Hindlimb muscle (tissue), 1 donor: ENCODE measurements at places on chromosomes 2 and 18.

- no peak for DNase-seq
These were observed 159.1 kb upstream of the SPATS2L start for GRCh38 chr2:200147371-200147770.

DNA sequence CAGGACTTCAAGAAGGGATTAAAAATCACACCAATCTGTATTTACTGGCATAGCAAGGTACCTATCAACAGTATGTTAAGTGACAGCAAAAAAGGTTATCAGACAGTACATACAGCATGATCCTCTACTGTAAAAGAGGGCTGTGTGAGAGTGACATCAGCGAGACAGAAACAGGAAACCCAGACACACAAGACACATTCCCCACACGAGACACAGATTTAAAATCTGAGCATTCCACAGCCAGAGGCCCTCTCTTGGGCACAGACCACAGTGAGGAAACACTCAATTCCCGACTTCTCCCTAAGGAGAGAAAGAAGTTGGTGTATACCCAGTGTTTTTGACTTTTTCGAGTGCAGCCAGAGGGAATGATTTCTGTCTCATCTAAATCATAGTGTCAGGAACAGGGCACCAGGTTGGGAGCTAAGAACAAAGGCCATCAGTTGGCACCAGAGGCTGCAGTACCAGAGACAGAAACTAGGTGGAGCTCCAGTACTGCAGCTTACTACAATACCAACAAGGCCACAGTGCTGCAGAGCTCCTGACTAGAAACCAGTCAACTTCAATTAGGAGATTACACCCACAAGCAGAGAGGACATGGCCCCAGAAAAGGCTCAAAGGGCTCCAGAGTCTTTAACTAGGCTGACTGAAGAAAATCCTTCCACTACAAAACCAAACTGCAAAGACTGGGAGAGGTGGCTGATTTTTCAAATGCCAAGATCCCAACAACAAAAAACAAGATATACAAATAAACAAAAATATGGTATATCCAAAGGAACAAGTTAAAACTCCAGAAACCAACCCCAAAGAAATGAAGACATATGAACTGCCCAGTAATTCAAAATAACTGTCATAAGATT, 41.0 kb downstream of the UNC50 start:
- DNase-seq, result peak; percentile 72

- no peak for DNase-seq
These were observed 35.0 kb downstream of the TMEM177 start for GRCh38 chr2:119713819-119714490.

GRCh38 chr2:232831496-232831895, 38.6 kb upstream of the SNORC start:
- DNase-seq, result no peak

DNA sequence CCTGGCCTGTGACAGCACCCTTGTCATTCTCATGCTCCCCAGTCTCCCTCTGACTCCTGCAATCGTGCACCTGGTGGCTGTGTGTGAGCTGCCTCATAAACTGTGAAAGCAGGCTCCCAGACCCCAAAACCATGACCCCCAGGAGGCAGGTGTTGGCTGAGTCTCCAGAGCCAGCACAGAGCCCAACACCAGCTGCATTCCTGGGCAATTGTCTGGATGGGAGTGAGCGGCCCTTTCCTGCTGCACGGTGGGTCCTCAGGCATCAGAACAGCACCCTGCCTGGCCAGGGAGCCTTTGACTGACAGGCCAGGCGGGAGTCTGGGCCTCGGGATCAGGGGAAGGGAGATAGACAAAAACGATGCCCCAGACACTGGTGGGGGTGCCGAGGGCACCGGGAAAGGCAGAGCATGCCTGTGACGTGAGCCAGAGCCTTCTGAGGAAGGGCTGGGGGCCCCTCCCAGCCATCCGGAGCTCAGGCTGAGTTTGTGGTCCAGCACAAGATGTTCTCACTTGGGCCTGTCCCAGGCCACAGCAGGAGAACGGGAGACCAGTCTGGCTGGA, 135.1 kb upstream of the GPC1 start:
- DNase-seq, result no peak

DNA sequence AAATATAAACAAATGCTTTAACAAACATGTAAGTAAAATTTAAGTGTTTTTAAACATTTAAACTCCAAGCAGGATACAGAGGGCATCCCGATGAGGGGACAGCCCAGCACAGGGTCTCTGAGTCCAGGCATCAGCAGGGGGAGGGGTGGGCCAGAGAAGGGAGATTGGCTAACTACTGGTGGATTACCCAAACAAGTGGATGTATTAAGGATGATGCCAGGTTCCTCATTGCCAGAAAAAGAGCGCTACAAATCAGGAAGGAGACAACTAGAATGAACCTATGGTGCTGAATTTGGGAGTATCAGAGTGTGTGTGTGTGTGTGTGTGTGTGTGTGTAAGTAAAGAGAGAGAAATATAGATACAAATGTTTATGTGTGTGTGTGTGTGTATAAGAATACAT, 162.0 kb upstream of the RMP24 start:
- DNase-seq, result no peak

DNA sequence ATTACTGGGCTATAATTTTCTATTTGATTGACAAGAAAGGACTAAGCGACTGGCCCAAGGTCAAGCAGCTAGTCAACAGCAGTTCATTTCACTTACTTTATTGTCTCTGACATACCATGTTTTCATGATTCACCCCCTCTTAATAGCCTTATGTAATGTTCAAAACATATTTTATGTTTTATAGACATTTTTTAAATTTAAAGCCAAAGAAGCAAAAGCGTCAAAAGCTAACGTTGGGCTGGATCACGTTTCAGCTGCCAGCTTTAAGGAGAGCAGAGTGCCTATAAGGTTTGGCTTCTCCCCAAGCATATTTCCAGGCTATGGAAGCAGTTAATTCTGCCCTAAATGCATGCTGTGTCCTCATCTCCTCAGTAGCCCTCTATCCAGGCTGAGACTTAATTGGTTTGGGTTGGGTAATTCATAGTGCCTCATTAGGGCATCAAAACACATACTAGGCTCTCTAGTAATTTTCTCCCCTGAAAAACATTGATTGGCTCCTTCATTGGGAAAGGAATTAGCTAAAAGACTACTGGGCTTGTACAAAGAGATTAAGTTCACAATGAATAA, 94.8 kb upstream of the CREB1 start:
- DNase-seq, result no peak

GRCh38 chr2:9937968-9938367, 13.5 kb upstream of the GRHL1 start:
- no peak for DNase-seq

DNA sequence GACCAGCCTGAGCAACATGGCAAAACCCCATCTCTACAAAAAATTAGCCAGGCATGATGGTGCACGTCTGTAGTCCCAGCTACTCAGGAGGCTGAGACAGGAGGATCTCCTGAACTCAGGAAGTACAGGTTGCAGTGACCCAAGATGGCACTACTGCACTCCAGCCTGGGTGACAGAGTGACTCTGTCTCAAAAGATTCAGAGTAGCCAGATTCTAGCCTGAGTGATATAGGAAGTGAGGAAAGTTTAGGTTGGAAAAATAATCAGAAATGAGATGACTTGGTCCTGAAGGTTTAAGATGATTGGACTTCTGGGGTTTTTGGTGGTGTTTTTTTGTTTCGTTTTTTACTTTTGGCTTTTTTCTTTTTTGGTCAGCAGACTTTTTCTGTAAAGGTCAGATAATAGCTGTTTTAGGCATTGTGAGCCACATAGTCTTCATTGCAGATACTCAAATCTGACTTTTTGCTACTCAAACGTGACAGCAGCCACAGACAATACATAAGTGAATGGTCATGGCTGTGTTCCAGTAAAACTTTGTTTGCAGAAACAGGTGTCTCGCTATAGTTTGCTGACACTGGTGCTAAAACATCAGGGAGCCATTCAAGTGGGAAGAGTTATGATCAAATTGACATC, 104.1 kb upstream of the UBXN4 start:
- no peak for DNase-seq

DNA sequence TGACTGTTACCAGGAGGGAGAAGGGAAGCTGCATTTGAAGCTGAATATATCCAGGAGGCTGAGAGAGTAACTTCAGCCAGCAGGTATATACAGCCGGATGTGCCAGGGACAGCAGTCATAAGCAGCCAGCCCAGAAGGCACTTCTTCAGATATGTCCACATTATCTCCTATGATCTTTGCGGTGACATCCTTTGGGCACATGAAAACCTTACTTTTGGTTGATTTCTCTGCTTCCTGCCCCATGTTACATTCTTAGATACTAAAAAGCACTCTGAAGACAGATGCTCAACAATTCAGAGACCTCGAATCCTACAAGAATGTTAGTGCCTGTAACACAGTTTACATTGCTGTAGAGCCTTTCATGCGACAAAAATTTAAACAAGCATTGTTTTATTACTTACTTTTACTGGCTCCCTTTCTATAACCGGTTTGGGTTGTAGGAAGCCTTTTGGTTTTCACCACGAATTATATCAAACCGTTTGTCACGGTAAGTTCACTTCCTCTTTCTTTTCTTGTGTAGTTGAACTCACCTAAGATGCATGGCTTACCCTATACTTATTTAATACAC, 50.3 kb upstream of the TLK1 start:
- no peak for DNase-seq

DNA sequence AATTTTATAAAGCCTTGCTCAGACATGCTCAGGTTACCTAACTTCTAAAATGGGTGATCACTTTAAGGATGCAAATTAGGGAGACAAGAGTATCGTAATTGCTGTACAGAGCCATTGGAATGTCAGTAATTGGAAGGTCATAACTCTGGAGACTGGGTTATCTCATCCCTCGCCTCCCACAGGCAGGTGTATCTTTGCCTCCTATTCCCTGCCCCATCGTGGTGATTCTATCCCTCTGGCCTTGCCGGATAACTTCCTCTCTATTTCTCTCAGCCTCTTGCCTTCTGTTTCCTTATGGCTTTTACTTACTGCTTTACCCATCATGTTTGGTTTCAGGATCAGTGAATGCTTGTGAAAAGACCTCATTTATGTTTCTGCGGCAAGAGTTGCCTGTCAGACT, 2.5 kb downstream of the PDK1 start:
- DNase-seq, result no peak

DNA sequence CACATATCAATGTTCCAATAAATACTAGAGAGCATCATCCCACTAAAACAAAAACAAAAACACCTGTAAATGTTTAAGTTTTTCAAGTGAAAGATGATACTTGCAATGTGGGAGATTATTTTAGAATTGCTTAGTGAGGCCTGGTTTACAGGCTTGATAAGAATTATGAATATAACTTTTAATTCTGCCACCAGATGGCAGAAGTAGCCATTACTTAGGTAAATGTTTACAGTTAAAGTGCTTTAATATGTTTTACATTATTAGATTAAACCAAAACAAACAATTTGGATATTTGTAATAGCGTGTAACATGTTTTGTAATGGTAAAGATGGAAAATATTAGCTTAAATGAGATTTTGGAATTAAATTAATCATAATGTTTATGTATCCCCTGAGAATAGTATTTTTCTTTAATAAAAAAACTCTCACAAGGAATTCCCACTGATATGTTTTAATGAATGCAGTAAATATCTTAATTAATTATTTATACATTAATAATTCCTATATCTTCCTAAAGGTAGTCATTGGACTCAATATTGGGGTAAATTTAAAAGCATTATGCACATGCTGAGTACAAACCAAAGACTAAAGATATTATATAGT, 522.0 kb downstream of the SPAG16 start:
- DNase-seq, result no peak

DNA sequence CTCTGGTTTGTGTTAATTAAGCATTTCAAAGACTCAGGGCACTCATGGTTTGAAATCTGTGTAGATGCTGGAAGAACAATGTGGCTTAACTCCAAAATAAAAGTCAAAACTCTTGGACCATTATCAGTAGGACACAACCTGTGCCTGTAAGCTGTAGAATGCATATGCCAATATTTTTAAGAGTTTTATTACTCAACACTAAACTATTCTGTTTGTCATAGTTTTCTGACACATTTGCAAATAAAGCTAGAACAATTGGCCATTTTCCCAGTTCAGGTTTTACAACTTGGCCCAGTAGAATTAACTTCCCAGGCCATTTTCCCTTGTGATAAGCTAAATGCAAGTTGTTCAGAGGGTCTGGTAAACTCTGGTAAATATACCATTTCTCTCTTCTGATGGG, 713.1 kb downstream of the CBLN2 start:
- no peak for DNase-seq

- no peak for DNase-seq
These were observed 20.8 kb downstream of the TFCP2L1 start for GRCh38 chr2:121263996-121264715.

DNA sequence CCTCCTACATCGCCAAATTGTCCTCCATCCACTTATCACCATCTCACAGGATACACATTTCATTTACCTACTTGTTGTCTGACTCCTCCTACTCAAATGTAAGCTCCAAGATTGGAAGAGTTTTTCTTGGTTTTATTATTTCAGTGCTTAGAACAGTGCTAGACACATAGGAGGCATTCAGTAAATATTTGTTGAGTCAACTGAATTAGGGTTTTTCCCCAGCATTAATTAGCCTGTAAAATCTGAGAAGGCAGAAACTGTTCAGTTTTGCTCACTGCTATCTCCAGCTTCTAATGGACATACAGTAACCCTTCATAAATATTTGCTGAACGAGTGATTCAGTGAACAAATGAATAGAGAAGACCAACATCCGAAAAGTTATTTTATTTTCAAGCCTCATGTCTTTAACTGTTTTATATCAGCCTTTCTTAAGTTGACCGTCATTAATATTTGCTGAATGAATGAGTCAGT, 800 bp downstream of the TTC21B start:
- DNase-seq, result no peak

- DNase-seq, result peak; percentile 42
These were observed 108.9 kb upstream of the DAPL1 start for GRCh38 chr2:158686210-158686691.

DNA sequence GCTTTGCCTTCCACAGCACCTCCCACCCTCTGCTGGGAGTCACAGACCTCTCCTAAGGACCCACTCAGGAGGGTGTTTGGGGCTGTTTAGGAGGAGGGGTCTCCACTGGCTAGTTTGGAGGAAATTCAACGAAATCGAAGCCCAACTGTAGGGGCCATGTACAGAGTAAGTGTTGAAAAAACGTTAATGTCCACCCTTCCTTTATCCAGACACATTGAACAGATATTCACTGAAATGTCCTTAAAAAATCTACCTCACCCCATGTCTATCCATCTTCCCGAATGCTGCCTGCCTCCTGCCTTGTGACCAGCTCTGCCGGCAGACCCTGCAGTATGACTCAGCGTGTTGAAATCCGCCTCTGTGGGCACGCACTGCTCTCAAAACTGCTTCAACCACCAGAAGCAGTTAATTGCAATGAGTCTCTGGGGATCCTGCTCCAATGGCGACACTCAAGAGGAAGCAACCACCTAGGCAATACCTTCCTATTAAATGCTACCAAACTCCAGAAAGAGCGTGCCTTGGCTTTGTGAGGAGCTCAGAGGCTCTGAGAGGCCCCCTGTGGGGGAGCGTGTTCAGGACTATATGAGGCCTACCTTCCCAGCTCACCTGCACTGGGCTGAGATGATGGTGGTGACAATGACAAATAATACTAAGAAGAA, 61.4 kb upstream of the RTN4 start:
- DNase-seq, result no peak

- no peak for DNase-seq
These were observed 530.0 kb downstream of the ZNF804A start for GRCh38 chr2:185128346-185128745.

GRCh38 chr2:190987116-190987515, 26.9 kb downstream of the STAT1 start:
- DNase-seq, result no peak
